ENCODE measurements at places on chromosomes 3 and 15.

DNA sequence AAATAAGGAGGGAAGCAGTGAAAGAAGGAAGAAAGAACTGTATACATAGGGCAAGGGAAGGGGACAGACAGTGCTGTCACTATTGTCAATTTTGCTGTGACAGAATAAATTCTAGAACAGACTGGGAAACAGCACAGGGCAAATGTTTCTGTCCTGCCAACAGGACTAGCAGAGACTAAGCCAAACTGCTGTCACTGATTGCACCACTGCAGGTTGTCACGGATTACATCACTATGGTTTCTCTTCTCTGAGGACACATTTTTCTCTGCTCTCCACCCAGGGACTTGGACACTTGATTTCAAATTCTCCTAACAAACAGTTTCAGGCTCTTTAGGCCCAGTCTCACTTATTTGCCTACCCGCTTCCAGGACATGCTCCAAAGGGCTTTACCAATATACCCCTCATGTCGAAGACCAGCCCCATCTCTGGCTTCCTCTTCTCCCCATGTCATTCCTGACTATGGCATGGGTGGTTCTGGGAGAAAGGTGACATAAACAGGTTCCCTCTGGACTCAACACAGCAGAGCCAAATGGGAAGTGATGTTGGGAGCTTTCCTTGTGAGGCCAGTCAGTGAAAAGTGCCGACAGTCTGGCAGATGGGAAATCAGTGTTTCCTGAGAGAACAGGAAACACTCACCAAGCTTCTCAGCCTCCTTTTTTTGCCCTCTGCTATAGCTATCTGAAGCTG is 70.2 kb upstream of the ST3GAL6 start:
- peak; percentile 41 for DNase-seq

- DNase-seq: no peak
Observed at GRCh38 chr3:126544596-126545281, 14.0 kb downstream of the C3orf22 start.

GRCh38 chr3:111800472-111800871 is 58.6 kb upstream of the PHLDB2 start:
- DNase-seq: no peak

DNA sequence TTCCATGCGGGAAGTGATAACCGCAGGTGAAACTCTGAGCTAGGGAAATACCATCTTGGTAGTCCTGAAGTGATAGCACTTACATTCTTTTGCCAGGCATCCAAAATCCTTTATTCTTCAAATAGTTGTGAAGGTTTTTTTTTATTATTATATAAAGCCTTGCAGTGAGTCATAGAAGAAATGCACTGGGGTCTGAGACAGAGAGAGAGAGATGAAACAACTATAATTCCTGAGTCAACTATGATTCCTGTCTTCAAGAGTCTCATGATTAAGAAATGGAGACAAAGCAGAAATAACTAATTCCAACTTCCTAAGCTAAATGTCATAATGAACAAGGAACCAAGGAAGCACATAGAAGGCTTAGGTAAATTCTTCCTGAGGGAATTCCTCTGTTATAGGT is 495.6 kb downstream of the LPP start:
- DNase-seq: no peak

DNA sequence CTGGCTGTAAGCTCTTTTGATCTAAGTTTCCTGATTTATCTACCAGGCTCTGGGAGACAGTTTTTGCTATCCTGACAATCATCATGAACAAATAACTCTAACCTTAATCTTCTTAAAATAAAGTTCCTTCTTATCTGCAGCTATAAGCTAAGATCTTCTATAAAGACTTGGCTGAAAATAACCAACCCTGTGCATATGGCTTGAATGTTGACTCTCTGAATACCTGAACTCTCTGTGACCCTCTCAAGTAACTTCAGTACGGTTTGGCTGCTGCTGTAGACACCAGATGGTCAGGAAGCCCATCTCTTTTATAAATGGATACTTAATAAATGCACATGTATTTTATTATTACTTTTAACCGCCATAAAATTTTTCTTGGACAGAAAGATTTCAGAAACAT is 412.4 kb upstream of the CBLB start:
- DNase-seq: no peak

DNA sequence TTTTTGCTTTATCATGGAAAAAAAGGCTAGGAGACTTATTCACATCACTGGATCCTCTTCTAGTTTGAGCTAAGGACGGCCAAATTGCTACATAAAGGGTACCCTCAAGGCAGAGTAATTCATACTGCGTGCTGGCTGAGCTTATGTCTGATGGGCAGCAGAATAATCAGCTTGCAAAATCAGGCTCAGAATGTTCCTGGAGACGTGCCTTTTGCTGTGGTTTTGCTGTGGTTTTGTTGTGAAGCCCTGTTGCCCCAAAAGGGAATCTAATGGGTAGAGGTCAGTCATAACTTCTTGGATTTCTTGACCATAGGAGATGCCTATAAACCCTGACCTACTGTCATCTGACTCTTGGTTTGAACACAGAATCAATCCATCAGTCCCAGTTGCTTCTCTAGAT is 189.9 kb downstream of the SOX2 start:
- DNase-seq: no peak

DNA sequence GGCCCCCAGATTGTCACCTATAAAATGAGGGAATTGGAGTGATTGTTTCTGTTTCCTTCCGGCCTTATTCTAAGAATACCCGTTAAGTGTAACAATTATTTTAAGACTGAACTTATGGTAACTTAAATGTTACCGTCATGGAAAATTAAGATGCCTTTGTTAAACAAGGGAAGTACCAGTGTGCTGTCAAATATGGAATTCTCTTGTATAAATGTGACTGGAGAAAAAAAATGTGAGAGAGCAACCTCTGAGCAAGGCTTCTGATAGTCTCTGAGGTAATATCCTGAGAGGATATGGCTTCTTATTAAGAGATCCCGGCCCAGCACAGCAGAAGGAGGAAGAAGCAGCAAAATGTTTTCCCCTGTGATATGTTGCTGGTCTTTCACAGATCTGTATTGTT is 480.7 kb upstream of the ADAMTS9 start:
- DNase-seq: no peak

Data from NB4 (cell line).